ENCODE measurements at places on chromosomes 3 and 15.

- no peak for DNase-seq
Observed at GRCh38 chr15:29102911-29103823, 166.5 kb downstream of the NSMCE3 start.

- no peak for DNase-seq
Observed at GRCh38 chr15:62021991-62022600, 38.2 kb downstream of the VPS13C start.

DNA sequence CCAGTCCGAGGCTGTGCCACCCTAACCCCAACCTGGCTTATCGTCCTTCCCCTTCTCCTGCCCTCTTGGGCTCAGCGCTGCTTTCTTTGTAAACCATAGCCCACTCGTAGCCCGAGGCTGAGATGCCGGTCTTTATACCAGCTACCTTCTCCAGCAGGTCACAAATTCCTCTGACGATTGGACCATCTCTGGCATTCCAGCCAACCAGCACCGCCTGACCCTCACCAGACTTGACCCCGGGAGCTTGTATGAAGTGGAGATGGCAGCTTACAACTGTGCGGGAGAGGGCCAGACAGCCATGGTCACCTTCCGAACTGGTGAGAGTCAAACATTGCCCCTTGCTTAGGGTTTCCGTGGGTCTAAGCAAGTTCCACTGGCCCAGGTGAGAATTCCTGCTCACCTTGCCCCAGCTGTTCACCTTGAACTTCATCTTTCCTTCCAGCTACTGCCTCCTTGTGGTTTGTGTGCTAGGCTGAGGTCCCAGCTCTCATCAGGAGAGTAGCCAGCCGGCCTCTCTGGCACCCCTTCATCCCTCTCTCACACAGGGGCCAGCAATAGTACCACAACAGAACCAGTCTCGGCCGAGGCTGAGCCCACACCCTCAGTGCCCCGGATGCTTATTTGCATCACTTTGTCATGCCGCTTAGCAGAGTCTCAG, 66.7 kb downstream of the BOC start:
- DNase-seq = no peak

- DNase-seq = no peak
Observed at GRCh38 chr15:70376031-70376928, 278.6 kb upstream of the TLE3 start.

- no peak for DNase-seq
Observed at GRCh38 chr15:80925597-80926059, 64.0 kb downstream of the MESD start.

DNA sequence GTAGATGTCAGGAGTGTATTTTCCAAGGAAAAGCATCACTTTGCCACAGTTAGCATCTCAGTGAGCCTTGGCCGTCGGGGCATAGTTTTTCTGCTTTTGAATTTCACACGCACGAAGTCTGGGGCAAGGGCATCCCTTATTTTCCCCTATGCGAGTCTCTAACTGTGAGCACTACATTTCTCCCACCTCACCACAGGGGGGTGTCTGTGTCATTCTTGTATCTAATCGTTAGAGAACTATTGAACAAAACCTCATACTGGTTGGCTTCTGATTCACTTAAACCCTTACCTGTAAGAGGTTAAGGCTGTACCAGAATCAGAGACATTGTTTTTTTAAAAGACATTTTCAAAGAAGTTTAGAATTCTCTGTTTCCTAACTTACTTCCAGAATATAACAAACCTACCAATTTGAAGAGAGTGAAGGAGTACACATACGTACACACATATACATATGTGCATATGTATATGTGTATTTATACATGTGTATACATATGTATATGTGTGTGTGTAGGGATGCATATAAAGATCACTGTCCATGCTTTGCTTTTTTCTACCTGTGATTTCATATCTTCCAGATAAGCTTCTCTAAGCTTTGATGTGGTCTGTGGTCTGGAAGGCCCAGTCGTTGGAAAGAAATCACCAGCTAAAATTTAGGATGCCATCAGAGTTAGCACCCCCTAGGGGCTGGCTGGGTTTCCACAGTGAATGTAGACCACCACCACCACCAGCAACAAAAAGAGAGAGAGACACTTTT, 49.4 kb downstream of the MYZAP start:
- DNase-seq = no peak

- DNase-seq = no peak
Observed at GRCh38 chr15:60090747-60091146, 86.6 kb downstream of the FOXB1 start.

- DNase-seq = no peak
Observed at GRCh38 chr3:191528589-191528988, 67.6 kb downstream of the PYDC2 start.

DNA sequence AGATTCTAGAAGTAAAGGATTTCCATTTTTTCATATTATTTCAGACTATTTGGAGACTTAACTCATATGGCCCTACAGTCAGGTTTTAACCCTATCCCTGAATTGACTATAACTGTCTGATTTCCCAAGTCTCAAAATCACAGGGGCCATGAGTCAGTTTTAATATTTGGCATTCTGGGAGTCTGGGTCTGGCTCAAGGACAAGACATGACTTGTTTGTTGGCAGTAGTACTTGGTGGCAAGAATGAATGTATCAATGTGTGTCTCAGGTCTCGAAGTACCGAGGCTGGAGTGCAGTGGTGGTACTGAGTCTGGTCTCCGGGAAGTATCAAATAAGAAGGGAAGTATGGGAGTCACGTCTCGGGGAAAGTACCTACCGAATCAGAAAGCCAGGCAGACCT, 10.8 kb downstream of the UMPS start:
- DNase-seq = no peak

DNA sequence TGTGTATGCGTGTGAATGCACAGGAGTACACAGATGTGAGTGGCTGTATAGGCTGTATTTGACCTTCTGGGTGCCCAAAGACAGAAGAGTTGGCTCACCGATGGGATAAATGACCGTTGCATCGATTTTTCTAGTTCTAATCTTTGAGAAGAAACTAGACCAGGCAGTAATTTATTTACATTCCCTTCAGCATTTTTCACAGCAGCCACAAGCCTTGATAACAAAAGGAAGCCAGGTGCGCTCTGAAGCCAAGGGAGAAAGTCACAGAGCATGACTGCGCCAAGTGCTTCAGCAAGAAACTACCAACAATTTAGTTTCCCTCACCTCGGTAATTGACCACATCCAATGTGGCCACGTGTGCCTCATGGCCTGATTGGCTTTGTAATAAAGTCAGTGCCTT, 5.9 kb upstream of the FAM3D start:
- DNase-seq = no peak

DNA sequence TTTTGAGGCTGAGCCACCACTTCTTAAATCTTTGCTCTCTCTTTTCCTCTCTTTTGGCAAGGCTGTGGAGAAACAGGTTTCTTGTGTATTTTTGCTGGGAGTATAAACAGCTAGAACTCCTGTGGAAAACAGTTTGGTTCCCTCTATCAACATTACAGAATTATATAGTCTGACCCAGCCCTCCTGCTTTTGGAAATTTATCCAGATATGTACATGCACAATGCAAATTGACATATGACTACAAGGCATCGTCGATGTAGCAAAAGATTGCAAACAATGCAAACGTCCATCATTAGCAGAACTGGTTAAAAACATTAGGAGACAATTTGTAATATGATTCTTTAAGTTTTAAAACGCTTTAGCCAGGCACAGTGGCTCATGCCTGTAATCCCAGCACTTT, 12.5 kb upstream of the MYO1E start:
- DNase-seq = no peak

Measured in T follicular helper cell (primary cell).